AG08395 (cell line): ENCODE measurements at places on chromosomes 5 and 9.

DNA sequence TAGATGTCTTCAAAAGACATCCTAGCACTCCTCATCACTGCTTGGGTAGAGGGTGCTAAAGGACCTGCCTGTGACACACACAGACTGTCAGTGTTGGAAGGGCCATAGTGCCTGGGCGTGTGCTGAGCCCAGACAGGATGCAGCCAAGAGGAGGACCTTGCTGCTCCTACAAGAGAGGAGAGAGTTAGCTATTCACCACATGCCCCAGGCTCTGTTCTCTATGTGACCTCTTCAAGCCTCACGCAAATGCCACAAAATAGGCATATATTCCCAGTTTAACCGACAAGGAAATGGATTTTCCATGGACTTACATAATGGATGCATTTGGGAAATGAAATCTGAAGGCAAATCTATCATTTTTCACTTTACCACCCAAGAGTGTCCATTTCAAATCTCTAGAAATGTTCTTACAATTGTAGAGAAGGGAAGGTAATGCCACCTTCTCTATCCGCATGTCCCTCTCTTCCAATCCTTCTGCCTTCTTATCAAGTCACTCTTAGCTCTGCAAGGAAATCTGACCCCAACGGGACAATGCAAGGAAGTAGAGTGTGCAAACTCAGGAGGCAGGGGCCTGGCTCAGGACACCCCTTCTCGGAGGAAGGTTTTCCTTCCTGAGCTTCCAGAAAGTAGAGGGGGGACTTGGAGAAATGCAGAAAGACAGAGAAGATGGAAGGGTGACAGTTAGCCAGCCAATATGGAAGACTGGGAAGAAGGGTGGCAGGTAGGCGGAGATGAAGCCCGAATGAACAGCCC lies 49.5 kb downstream of the TRIM32 start:
- peak; percentile 13 for DNase-seq

GRCh38 chr5:72290356-72291133 lies 29.5 kb downstream of the MRPS27 start:
- no peak for DNase-seq

- peak; percentile 6 for DNase-seq
These were observed 303.7 kb downstream of the CCDC171 start for GRCh38 chr9:15856591-15856990.

GRCh38 chr9:91043811-91044175 lies 242.2 kb downstream of the SYK start:
- DNase-seq: no peak

- DNase-seq: no peak
These were observed 339.5 kb upstream of the ISL1 start for GRCh38 chr5:51043745-51044144.

DNA sequence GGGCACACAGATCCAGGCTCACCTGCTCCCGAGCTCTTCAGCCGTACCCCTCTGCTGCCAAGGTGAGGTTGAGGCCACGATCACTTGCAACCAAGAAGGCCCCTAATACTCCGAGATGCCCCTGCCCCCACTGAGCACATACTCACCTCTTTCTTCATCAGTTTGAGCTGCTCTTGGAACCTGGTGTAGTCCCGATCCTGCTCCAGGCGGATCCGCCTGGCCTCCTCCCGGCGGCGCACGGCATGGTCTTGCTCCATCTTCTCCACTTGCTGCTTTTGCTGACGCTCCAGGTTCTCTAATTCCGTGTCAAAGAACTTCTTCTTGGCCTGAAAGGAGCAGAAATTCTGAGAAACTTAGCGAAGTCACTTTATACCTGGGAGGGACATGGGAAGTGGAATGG lies 75.7 kb upstream of the FBXW11 start:
- DNase-seq: no peak

- no peak for DNase-seq
These were observed 561.3 kb downstream of the PSAT1 start for GRCh38 chr9:78858266-78858665.

DNA sequence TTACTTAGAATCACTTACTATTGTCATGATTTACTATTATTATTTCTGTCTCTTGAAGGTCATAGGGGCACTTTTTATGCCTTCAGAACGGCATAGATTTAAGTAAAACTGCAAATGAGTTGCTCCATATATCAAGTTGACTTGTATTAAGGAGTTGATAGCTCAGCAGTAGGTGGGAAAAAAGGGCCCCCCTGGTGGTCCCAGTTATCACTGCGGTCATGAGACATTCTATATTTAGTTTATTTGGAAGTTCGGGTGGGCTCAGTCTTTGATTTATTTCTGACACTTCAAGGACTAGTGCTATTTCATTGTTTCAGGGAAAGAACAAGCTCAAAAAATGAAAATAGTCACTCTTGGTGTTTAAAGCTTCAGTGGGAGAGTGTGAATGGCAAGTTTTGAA lies 159.3 kb downstream of the SLC24A2 start:
- DNase-seq: no peak

DNA sequence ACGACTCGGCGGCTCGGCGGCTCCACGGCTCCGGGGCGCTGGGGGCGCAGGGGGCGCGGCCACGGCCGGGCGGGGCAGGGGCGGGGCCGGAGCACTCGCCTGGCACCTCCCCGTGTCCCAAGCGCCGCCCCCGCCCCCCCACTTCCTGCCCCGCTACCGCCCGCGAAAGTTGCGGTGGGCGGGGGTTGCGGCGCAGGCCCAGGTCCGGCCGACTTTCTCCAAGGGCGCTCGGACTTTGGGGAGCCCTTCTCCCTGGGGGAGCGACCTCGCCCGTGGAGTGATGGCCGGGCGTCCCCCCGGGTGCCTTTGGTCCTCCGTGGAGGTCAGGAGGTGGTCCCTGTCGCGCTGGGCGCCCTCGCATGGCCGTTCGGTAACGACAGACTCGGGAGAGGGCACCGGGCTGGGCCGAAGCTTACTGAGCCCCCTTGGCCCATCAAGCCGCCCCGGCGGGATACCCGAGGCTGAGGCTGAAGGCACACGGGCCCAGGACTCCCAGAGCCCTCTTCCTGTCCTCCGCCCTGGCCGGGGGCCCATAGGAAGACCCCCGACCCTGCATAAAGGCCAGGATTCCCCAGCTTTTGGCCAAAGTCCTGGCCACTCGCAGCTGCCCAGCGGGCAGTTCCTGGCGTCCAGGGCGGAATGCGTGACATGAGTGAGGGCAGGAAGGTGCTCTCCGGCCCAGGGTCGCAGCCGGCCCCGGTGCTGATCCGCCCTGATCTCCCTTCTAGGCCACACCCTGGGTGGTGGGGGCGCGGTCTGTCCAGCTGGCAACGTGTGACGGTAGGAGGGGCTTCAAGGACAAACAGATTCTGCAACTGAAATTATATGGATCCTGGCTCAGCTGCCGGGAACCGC lies 883 bp upstream of the VAV2 start:
- peak; percentile 89 for DNase-seq

DNA sequence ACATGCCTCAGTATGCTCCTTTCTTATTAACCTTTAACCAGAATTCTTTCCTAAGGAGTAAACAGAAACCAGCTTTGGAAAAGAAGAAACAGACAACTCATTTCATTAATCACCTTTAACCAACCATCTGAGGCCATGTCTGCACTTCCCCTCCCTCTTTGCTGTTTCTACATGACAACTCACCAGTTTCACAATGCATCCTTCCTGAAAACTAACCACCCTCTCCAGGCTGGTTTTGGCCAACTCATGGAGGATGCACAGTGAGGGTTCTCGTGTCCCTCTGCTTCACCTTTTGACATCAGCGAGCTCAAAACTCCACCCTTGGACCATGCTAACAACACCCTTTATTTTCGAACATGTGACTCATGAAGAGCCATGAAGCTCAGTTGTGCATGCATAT lies 244.1 kb downstream of the ELAVL2 start:
- peak; percentile 11 for DNase-seq

DNA sequence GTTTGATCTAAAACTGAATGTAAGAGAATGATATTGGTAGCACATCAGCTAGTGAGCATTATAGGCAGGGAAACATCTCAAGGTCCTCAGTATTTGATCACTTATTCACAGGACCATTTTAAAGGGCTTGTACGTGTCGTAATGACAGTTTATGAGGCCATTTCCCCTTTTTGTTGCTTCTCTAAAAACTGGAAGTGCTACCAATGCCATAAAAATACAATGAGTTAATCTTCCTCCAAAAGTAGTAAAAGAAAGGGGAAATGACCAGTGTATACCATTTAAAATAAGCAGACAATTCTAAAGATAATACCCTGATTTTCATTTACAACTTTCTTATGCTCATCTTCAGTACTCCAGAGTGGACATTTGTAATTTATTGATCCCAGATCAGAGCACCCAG lies 285.8 kb upstream of the PCSK5 start:
- DNase-seq: no peak

GRCh38 chr9:90893706-90894105 lies 92.1 kb downstream of the SYK start:
- no peak for DNase-seq

DNA sequence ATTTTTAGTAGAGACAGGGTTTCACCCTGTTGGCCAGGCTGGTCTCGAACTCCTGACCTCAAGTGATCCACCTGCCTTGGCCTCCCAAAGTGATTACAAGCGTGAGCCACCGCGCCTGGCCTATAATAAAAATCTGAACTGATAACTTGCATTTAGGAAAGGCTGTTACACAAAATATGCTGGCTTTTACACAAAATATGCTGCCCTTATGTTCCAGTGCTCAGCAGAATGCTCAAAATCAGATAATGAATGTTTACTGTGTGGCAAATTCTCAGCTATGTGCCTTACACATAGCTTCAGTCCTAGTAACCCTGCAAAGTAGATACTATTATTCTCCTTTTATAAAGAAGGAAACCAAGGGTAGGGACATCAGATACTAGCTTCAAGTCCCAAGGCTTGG lies 141.3 kb upstream of the MSX2 start:
- no peak for DNase-seq

DNA sequence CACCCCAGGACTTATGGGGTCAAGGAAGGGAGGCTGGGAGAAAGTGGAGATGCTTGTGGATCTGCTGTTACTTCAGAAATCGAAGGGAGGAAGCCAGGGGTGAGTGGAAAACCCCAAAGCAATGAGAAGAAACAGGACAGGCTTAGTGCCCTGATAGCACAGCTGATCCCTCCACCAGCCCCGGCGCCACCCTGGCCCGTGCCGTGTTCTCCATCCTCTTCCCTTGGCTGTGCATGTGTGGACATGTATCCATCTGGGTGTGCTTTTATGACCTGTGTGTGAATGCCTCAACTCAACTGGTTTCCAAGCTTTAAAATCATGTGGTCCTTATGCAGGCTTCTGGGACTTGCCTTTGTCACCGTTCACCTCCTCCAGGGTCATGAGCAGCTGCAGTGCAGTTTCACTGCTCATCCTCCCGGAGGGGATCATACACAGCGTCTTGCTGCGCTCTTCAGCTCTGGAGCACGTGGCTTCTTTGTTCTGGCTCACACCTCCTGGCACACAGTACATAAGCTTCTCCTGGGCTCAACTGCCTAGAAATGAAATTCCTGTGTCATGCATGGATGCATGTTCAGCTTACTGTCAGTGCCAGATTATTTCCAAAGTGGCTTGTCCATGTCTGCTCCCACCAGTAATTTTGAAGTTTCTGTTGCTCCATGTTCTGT lies 58.2 kb downstream of the IPPK start:
- no peak for DNase-seq

DNA sequence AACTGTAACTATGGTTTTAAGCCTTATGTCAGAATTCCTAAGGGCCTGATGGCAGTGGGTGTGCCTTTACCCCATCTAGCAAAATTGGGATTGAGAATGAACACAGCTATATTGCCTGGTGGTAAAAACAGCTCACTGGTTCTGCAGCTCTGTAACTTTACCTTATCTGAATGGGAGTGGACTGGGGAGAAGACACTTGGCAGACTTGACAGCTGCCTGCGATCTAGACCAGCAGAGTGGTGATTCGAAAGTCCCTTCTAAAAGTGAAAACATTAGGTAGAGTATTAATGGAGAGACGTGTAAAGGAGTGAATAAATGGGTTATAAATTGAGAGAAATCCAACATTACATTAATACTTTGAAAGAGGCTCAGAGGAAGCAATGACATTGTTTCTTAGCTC lies 289.1 kb upstream of the EDIL3 start:
- no peak for DNase-seq

DNA sequence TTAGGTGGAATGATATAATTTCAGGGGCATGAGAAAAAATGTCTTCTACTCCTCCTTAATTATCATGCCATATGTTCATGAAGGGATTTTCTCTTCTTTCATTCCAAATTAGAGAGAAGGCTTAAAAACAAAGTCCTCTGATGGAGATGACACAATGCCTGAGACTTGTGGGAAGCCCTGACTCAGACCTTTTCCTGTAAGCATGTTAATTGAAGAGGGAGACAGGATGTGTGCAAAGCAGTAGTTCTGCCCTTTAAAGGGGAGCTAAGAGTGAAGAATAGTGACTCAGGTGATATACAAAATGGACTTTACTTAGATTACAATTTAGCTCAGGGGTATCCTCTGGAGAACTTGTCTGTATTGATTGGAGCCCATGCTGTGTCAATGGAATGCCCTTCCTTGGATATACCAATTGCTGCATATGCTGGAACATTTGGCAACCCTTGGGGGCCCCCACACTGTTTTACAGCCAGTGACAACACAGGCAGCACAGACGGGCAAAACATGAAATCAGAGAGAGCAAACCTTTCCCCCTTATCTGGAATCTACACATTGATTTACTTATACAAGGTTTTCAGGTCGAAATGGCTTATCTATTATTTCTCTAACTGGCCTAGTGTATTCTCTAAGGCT lies 81.3 kb downstream of the IZUMO3 start:
- no peak for DNase-seq

DNA sequence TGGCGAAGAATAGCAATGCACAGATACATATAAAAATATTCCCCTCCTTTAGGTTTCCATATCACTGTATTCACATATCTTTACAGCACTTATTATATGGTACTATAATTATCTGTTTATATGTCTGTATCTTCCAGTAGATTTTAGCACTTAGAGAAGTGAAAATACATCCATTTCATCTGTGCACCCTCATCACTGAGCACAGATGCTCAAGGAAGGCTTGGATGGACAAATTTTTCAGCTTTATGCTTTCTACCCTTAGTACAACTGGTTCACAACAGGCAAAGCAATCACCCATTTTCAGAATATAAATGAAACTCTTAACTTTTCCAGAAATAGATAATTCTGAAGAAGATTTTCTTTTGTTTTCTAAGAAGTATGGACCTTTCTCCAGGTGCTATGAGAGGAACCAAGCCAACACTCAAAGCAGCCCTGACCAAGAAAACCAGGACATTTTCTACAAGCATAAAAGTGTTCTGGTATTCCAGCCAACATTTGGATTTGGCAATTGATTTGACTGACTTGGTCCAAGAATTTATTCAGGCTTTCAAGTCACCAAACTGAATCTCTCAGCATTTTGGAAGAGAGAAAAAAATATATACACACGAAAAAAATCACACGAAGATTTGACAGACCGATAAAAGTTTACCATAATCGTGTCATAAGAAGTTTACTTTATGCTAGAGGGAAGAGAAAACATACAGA lies 170.2 kb upstream of the CD180 start:
- DNase-seq: no peak
